ENCODE measurements at places on chromosomes 7 and 10. TPM values are rescaled to one million over a fixed set of nuclear protein-coding genes. Genes with fewer than 3 reads are reported as not detected.

Gene HMX2
- total RNA-seq, result not detected

Gene TRIM50
- 0.48 TPM for total RNA-seq

DNA sequence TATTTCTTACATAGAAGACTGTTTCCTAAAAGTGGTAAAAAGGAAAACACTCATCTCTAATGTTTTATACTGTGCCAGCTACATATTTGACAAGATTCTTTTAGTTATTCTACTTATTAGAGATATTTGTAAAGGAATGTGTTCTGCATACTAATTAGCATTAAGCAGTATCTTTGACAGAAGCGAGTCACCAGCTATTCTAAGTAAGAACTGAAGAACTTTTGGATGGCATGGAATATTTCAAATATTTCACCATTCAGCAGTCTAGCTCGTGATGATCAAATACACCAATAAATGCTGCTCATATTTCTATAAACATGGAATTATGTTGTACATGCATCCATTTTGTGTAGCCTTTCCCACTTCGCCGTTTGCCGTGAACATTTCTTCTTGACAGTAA, 241.6 kb upstream of the TCF7L2 start:
- DNase-seq, result no peak

Gene CTBP2
- 27.7 TPM for total RNA-seq

- no peak for DNase-seq
These were observed 45.5 kb downstream of the CAMK2B start for GRCh38 chr7:44279731-44280505.

Gene SPDYE2
- total RNA-seq, result 2.6 TPM
